ENCODE measurements at places on chromosomes 5 and 9.

DNA sequence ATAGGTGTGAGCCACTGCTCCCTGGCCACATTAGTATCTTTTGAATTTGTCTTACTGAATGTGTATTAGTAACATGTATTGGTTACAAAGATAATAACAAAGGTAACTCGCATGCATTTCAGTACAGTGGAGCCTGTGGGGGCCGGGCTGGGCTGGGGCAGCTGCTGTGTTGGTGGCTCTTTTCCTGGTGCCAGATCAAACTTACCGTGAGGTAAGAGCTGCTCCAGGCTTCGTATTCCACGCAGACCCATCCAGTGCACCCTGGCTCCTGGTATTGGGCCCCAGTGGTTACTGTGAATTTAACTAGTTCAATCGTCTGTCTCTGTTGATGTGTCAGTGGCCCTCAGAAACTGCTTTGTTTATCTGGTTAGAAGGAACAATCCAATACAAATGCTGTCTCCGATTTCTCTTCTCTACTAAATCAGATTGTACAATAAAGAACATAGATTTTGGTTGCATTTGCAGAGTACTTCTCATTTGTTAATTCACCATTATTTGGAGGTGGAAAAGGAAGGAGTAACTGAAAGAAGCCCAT lies 15.6 kb downstream of the PRRC2B start:
- DNase-seq = no peak

DNA sequence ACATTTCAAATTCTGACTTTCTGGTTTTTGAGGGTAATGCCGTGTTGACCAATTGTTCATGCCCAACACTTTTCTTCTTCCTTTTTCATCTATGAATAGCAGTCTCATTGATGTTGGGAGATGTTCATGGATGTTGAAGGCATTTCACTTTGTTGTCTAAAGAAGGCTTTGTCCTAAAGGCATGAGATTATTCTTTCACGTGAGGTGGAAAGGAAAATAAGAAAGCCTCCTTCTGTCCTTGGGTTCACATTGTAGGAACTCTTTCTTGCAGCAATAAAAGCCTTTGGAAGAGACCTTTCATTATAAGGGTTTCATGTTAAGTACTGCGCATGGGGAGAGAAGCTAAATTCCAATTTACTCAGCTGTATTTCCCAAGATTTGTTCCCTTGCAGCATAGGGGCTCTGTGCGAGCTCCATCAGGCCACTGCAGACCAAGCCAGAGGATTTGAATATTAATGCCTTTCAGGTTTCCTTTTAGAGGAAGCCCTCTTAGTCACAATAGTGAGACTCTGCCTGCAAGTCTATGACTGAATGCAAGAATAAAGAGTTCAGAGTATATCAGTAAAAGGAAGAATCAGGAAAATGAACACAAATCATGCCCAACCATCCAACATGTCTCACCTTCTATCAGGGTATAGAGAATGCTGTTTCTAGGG lies 274.6 kb downstream of the TMEM38B start:
- no peak for DNase-seq

- DNase-seq = peak; percentile 76
Observed at GRCh38 chr5:135493406-135494180, 41.4 kb upstream of the TIFAB start.

GRCh38 chr9:135147938-135148337 lies 60.5 kb downstream of the OLFM1 start:
- DNase-seq = no peak

- no peak for DNase-seq
Observed at GRCh38 chr9:115945009-115945431, 208.6 kb upstream of the PAPPA start.

- no peak for DNase-seq
Observed at GRCh38 chr9:14216612-14217194, 97.2 kb downstream of the NFIB start.

GRCh38 chr5:143342607-143343006 lies 60.9 kb downstream of the NR3C1 start:
- no peak for DNase-seq

DNA sequence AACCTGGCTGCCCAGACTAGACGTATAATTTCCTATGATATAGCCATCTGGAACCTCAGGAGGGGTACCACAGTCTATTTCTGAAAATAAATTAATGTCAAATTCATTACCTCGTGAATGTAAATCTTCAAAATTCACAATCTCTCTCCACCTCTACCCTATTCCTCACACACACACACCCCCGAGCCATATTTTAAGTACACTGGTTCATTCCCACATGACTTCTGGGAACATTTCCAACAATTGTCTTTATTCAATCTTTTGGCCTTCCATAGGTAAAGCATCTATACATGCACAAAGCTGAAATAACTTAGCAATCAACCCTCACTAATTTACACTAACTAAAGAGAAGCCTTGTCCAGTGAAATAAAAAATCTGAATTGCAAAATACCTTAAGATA lies 32.7 kb downstream of the SUSD1 start:
- no peak for DNase-seq

GRCh38 chr9:93730217-93730616 lies 153.8 kb downstream of the PHF2 start:
- no peak for DNase-seq

DNA sequence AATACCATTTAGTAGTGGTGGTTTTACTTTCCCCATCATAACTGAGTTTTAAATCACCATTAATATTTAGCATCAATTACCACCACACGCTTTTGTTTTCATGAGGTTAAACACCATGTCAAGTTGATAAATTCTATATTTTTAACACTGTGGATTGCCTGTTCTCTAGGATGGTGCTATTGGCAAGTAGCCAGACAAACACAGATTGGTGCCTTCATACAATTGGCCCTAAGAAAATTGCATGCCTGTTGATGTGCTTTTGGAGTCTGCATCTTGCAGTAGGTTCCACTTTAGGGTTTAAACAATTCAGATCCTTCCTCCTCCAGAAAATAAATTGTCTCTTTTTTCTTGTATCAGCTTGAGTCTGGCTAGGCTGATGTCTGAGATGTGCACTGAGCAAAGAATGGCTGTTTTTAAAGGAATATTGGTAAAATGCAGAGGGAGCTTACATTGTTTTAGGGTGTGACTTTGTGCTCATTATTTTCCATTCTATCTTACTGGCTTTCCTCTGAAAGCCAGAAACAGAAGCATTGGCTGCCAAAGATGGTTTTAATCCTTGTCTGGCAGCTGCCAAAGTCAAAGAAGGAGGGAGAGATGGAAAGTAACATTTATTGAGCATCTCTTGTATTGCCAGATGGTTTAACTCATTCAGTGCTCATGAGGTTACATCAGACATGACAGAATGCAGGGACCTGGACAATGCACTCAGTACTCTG lies 19.6 kb upstream of the MAN2A1 start:
- no peak for DNase-seq

DNA sequence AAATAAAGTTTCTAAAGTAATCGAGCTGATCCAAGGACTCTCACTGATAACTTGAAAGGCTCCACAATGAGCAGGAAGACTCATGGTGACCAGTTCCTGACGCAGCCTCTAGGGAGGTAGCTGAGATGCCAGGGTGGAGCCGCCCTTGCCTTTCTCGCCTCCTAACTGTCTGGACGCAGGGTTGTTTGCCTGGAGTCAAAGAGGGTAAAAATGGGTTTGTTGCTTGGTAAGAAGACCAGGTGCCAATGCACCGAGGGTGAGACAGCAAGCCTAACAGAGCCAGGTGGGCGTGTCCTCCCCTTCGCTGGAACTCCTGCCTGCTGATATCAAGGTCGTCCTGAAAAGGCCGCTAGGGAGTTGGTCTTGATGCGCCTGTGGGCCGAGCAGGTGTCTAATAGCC lies 48.6 kb upstream of the FCN1 start:
- DNase-seq = no peak

- no peak for DNase-seq
Observed at GRCh38 chr9:79945016-79945415, 373.3 kb downstream of the TLE4 start.

GRCh38 chr5:154734370-154735248 lies 20.6 kb upstream of the LARP1 start:
- DNase-seq = no peak

DNA sequence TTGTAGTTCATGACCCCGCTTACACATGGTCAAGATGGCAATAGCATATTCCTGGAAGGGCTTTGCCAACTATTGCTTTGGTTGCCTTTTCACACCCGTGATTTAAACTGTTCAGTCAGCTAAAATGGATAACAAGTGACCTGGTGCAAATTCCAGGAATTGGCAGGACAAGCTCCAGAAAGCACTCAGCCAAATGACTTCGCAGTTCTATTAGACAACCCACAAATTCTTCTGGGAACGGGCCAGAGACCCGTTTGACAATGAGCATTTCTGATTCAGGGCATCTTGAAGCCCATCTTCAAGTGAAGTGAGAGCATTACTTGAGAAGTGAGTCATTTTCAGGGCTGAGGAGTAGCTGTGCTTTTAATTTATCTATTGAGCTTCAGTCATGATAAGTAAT lies 165.0 kb downstream of the DROSHA start:
- no peak for DNase-seq

- DNase-seq = no peak
Observed at GRCh38 chr5:36724467-36725332, 118.3 kb downstream of the SLC1A3 start.

GRCh38 chr9:105964156-105964555 lies 269.8 kb downstream of the TMEM38B start:
- DNase-seq = no peak

- DNase-seq = no peak
Observed at GRCh38 chr5:28415791-28416443, 1377.5 kb upstream of the CDH9 start.

DNA sequence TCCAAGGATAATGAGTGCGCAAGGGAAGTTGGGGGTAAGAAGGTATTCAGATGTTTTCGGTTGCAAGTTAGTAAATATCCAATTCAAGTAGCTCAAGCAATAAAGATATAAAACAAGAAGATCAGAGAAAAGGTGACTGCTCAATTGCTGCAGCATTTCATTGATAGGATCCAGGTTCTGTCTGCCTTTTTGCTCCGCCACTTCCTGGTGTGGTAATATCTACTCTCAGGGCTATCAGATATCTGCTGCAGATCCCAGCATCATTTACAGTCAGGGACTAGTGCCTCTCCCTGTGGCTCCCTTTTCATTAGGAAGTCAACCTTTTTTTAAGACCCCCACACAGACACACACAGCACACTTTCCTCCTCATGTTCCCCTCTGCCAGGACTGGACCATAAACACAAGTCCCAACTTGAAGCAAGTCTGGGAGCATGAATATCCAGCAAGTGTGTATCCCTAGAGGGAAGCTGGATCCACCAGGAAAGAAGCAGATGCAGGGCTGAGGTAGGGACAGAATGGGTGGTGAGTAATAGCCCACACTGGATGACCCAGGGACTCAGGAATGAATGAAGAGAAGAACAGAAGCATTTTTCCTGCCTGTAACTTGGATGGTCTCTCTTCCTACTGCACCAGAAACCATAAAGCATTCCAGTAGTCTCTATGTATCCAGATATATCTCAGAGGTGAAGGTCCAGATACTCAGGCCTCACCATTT lies 53.7 kb downstream of the ZNF622 start:
- no peak for DNase-seq

DNA sequence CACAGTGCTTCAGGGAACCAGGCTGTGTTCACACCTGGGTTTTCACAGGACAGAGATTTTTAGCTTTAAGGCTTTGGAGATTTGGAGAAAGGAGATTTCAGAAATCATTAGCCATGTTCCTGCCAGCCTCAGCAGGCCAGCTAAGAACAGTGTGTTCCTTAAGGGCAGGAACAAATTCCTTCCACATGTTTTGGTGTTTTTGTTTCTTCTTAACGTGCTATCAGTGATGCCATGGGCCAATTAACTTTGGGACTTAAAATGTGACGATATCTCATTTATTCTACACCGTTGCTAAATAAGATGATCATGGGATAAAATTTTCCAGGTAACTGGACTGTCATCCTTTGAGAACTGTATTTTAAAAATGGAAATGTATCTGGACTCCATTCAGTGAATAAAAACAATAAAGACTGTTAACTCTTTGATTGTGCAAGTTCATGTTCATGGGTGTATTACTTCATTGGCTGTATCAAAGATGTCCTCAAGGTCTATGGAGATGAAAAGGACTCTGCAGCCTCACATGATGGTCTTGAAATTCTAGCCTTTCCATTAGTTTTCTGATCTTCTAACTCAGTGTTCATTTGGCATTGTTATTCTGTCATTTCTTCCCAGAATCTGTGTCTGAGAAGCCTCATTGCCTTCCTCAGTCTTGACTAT lies 72.3 kb downstream of the ZNF366 start:
- DNase-seq = no peak

- no peak for DNase-seq
Observed at GRCh38 chr5:36703245-36703860, 96.9 kb downstream of the SLC1A3 start.

DNA sequence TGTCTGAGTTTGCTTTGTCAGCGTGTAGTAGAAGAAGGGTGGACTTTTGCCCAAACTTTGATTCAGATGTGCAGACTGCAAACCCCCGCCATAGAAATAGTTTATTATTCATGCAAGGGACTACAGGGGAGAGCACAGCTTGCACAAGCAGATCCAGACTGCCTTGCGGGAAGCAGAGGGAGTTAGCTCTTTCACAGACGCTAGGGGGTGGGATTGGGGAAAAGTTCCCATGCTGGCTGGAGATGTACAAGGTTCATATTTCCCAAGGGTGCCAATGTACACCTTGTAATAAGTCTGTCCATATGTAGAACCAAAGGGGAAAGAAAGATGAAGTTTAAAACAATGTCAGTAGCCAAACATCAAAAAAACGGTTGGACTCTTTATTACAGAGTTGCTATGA lies 749.7 kb upstream of the COX7C start:
- DNase-seq = no peak

GRCh38 chr5:166441-167372 lies 24.6 kb upstream of the LRRC14B start:
- DNase-seq = no peak

GRCh38 chr9:114487607-114488300 lies 17.5 kb downstream of the WHRN start:
- no peak for DNase-seq

DNA sequence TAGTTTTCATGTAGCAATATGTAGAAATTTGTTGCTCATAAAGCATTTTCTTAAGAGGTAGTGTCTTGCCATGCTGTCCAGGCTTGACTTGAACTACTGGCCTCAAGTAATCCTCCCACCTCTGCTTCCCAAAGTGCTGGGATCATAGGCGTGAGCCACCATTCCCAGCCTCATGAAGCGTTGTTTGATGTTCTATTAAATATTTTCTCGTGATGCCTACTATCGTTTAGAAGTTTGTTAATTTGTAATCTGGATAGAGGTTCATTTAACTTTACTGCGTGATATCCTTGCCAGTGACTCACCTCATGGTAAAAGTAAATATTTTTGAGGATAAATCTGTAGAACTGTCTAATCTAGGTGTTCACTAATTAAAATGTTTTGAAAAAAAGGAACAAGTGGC lies 82.6 kb downstream of the VCAN start:
- DNase-seq = no peak

All from epithelial cell of prostate (primary cell).